Fibroblast of villous mesenchyme (primary cell): ENCODE measurements at places on chromosomes 3 and 15.

DNA sequence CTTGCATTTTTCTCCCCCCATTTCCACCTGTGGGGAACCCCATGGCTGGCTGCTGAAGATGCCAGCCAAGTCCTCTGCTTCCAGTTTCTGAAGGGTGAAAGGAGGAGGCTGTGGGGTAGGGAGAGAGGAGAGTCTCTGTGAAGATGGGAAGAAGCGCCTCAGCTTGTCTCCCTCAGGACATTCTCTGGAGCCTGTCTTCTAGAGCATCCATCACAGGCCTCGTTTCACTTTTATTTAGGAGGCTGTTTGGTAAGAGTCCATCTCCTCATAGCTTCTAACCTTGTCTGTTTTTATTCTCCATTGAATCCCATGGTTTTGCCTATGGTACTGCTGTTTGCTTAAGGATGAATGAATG, 8.8 kb upstream of the LCTL start:
- DNase-seq = no peak

DNA sequence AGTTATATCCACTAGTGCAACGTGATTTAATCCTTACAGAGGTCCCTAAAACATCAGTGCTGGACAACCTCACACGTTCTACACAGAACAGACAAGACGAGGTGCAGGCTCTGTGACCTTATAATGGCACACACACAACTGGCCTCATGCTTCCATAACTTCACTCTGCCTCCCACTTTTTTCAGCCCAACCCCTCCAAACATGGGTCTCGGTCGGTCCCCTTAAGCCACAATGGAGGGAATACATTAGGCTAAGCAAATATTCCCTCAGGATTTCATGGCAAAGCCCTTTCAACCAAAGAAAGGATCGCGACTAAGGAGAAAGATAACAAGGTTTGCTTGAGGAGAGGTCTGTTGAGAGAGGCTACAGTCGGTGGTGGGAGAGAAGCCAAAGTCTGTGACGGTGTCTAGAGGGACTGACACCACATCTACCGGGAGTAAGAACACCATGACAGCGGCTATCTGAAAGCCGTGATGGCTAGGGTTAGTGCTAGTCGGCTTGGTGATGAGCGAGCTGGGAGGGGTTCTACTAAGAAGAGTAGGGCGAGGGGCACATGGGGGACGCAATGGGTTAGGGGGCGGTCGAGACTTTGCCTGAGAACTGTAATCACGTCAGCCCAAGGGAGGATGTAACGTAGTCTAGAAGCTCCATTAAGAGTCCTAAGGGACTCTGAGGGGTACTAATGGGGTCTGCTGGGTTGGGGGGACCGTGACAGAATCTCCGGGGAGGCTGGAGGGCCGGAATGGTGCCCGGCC, 1.0 kb downstream of the MYO9A start:
- peak; percentile 47 for DNase-seq

- peak; percentile 87 for DNase-seq
These were observed 430.2 kb downstream of the LPP start for GRCh38 chr3:188584162-188584529.

DNA sequence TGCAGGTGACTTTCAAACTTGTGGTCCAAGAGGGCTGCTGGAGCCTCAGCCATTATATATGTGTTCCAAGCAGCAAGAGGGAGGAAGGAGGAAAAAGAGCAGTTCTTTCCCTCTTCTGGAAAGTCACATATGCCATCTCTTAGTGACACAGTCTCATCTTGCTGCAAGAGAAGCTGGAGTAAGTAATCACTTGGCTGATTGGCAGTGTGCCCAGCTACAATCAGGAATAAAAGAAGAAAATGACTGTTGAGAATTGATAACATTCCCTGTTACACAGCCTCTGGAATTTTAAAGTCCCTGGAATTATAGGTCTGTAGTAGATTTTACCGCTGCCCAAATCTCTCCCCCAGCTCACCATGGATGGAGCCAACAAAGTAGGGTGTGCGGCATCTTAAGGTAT, 31.4 kb upstream of the LYZL4 start:
- DNase-seq = no peak

GRCh38 chr15:49439678-49440395, 16.8 kb downstream of the FGF7 start:
- no peak for DNase-seq
